ENCODE measurements at places on chromosomes 12 and 14. TPM values are rescaled to one million over a fixed set of nuclear protein-coding genes. Genes with fewer than 3 reads are reported as not detected.

Gene KLHL33
- not detected for total RNA-seq

Gene MORN3
- total RNA-seq: 0.72 TPM

Gene ASPG
- not detected for total RNA-seq

Gene SRGAP1
- 26.8 TPM for total RNA-seq

Gene ACRBP
- 0.54 TPM for total RNA-seq

Gene OR6C2
- total RNA-seq: not detected

Gene OR9K2
- not detected for total RNA-seq

Gene TTC9
- total RNA-seq: 0.49 TPM

Gene DIO3
- total RNA-seq: 4.4 TPM

Gene ATN1
- 82.3 TPM for total RNA-seq

Gene CLEC1A
- total RNA-seq: 0.41 TPM

Gene MANSC4
- not detected for total RNA-seq

Gene PPP4R4
- total RNA-seq: 1.1 TPM

Gene SERPINA6
- total RNA-seq: not detected

Gene CPM
- 11.2 TPM for total RNA-seq

Gene ARHGDIB
- total RNA-seq: 1.6 TPM

Gene PRICKLE1
- 20.1 TPM for total RNA-seq

Gene MYF5
- not detected for total RNA-seq

Gene DEPDC4
- 2.6 TPM for total RNA-seq

Gene A2M
- 2.1 TPM for total RNA-seq

Gene KRT6A
- total RNA-seq: not detected

All from Panc1 (cell line).